Fibroblast of lung (primary cell): ENCODE measurements at places on chromosomes 1 and 21.
A peak's percentile ranks its signal among the peaks of the same experiment; 100 is the strongest.

DNA sequence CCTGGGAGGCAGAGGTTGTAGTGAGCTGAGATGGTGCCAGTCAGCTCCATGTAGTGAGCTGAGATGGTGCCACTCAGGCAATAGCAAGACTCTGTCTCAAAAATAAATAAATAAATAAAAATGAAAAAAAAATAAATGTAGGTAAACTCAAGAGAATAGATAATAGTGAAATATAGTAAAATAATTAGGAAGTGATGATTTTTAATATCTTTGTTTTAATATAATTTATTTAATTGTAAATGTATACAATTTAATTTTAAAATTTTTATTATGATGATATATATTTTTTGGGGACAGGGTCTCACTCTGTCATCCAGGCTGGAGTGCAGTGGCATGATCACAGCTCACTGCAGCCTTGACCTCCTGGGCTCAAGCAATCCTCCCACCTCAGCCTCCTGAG lies 19.6 kb upstream of the SERINC2 start:
- DNase-seq = no peak

DNA sequence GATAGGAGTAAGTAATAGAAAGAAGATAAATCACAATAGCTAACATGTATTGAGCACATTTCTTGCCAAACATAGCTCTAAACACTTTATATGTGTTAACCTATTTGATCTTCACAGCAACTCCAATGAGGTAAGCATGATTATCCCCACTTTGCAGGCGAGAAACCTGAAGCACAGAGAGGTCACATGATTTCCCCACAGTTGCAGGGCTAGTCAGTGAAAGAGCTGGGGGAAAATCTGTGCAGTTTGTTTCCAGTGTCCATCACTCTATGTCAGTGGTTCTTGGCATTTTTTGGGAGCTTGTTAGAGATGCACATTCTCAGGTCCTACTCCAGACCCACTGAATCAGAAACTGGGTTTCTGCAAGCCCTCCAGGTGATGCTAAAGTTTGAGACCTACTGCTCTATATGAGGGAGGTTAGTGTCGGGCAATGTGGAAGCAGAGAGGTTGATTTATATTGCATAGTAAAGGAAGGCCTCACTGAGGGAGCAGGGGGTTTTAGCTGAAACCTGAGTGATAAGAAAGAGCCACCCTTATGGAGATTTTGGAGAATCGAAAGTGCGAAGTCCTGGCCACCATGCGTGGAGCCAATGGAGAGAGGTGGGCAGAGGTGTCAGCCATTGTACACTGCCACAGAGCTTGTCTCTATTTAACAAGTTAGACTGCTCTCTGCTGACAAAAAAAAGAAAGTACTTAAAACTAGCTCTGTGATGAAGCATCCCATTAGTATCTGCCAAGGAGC lies 20.9 kb downstream of the MCOLN3 start:
- peak; percentile 24 for DNase-seq

- no peak for DNase-seq
Measured at GRCh38 chr1:2098839-2099785, 48.9 kb downstream of the PRKCZ start.

DNA sequence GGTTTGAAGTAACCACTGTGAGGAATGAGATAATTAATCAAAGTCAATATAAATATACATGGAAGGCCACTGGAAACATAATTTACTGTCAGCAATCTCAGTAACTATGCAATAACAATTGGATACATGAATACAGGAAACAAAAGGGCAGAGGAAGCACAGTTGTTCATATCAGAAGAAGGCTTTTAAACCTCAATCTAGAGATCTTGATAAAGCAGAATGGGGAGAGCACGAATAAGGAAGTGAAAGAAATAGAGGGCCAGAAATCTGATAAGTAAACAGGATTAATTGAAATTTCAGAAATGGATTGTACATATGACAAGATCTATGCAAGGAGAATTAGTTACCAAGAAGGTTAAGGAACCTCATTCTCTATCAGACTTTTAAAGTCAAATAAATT lies 93.0 kb downstream of the EVI5 start:
- no peak for DNase-seq

DNA sequence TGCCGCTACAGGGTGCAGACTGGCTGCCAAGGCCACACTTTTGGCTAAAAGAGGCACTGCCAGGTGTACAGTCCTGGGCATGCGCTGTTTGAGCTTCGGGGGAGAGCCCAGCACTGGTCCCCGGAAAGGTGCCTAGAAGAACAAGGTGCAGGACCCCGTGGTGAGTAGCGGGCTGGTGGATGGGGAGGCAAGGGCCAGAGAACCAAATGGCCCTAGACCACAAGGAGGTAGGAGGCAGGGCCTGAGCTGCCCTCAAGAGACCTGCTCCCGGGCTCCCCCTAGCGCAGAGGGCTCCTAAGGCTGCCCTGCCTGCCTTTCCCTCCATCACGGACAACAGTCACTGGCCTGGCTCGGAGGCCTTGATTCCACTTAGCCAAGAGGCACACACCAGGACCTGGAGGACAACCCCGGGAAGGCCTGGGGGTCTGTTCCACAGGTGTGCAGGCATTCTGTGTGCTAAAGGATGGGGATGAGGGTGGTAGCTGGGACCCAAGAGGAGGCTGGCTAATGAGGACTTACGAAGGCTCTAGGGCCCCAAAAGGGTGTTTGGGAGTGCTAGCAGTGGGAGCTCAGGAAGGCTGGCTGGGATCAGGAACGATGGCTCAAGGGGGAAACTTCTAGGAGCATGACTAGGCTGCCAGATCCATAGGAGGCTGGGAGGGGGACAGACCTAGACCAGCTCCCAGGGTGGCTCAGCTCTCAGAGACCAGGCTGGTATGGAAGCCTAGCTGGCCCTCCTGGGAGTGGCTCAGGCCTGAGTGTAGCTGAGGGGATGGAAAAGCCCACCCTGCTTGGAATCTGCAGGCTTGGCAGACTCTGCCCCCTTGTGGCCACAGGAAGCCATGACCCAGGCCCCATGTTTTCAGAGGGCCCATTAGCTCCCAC lies 742 bp downstream of the ARTN start:
- DNase-seq = peak; percentile 50

- DNase-seq = no peak
Measured at GRCh38 chr1:215555531-215555930, 11.6 kb upstream of the KCTD3 start.

DNA sequence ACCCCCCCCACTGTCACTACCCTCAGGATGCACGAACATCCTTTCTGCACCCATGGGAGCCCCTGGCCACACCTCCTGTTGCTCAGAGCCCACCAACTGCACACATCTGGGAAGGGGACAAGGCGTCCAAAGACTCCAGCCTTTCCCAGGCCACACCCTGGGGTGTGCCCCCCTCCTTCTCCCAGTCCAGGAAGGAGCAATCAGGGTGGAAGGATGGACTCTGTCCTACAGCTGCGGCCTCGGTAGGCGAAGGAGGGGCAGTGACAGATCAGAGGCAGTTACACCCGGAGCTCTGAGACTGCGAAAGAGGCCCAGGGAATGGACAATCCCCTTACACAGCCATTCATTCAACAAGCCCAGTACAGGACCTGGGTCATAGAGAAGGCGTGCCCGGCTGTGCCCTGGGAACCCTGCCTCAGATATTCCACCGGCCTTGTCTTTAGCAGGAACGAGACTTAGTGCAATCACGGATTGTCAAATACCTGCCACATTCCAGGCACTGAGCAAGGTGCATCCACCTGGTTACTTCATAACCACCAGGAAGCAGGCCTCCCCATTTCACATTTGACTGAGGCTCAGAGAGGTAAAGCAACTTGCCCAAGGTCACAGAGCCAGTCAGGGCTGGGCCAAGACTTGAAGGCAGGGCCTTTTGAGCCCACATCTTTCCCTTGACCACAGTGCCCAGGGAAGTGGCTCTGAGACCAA lies 9.4 kb downstream of the HSPG2 start:
- DNase-seq = peak; percentile 65

DNA sequence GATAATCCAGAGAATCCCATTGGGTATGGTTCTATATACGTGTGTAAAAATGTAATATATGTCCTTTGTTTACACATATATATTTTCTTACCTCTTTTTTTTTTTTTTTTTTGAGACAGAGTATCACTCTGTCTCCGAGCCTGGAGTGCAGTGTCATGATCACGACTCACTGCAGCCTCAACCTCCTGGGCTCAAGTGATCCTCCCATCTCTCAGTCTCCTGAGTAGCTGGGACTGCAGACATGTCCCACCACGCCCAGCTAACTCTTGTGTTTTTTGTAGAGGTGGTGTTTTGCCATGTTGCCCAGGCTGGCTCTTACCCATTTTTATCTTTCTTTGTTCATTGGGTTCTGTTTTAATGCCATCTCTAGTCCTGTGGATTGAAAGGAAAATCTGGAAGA lies 59.5 kb downstream of the ZBTB17 start:
- peak; percentile 23 for DNase-seq

DNA sequence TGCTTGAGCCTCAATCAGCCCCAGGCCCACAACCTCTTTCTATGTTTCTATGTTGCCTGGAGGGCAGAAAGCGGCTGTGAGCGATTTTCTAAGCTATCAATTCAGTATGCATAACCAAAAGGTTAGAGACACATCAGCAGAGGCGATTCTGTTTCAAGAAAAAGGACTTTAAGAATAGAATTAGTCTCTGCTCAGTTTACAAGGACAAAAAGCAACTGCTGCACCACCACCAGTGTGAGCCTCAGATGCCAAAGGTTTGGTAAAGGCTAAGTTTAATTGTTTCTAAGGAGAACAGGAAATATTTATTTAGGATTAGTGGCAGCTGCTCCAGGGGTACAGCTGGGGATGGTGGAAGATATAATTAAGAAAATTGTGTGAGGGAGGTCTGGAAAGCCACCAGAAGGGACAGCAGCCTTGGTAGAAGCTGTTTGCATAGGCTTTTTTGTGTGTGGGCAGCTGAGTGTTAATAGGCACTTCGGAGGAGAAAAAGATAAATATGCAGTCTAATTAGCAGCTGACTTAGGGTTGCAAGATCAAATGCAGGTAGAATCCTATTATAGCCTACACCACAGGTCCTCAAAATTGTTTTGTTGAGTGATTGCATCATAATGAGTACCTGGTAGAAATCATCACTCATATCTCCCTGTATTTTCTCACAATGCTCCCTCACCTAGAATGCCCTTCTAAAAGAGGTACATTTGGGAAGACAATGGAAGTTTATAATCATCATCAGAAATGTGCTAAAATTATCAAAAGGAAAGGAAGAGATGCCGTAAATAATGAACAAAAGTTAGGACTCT lies 35.8 kb downstream of the ZC3H11B start:
- no peak for DNase-seq

- no peak for DNase-seq
Measured at GRCh38 chr1:155137154-155137949, 1.7 kb downstream of the SLC50A1 start.

GRCh38 chr1:64877151-64877550 lies 89.2 kb downstream of the JAK1 start:
- no peak for DNase-seq

- peak; percentile 99 for DNase-seq
Measured at GRCh38 chr1:233113009-233113879, 162.8 kb downstream of the NTPCR start.

GRCh38 chr21:28489821-28490350 lies 502.8 kb downstream of the LTN1 start:
- no peak for DNase-seq

- no peak for DNase-seq
Measured at GRCh38 chr1:247008406-247008799, 546 bp upstream of the ZNF695 start.

GRCh38 chr1:230910755-230911117 lies 42.4 kb upstream of the C1orf198 start:
- no peak for DNase-seq

DNA sequence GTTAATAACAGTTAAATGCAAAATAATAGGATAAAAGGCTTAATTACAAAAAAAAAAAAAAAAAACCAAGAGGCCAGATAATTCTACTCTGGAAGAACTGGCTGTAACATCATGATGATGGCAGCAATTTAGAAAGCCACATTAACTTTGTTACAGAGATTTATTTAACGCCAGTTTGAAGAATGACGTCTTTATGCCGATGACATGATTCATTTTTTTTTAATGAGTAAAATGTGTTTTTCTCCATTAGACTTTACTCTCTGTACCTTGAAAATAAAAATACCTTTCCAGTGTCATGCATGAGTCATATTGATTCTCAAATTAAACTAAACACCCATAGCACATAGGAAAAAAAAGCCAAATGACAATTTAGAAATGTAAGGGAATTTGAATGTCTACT lies 226.1 kb downstream of the RGS7 start:
- DNase-seq = no peak

- DNase-seq = no peak
Measured at GRCh38 chr1:202010180-202011015, at the start of gene ELF3. TSS of gene ELF3 (plus strand) at chr1:202010587. CDS start at chr1:202011137, 550 bp downstream.

DNA sequence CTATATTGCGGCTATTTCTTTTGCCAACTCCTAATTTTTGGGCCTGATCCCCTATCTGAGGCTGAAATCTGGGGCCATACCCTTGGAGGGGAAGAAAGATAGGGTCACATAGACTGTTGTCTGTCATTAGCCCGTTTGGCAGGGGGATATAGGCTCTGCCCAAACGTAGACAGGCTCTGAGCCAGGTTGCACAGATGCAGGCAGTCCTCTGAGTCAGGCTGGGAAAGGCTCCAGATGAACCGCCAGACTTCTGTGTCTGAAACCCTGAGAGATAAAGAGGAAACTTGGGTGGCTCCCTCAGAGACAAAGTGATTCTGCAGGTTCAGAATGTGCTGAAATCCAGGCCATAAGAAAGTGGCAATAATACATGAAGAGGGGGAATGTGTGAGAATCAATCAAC lies 4.0 kb upstream of the CAP1 start:
- DNase-seq = peak; percentile 93

DNA sequence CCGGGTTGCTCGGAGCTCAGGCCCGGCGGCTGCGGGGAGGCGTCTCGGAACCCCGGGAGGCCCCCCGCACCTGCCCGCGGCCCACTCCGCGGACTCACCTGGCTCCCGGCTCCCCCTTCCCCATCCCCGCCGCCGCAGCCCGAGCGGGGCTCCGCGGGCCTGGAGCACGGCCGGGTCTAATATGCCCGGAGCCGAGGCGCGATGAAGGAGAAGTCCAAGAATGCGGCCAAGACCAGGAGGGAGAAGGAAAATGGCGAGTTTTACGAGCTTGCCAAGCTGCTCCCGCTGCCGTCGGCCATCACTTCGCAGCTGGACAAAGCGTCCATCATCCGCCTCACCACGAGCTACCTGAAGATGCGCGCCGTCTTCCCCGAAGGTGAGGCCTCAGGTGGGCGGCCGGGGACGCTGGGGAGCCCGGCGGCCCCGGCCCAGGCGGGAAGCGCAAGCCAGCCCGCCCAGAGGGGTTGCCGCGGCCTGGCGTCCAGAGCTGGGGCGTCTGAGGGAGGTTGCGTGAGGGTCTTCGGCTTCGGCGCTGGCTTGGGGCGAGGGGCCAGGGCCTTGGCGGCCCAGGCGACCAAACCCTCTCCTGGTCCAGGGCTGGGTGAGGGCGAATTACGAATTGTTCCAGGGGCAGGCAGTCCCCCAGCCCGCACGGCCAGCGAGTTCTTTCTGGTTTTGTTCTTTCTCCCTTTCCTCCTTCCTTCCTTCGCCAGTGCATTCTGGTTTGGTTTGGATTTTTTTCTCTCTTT lies 805 bp downstream of the SIM2 start:
- no peak for DNase-seq

- no peak for DNase-seq
Measured at GRCh38 chr1:214143006-214143992, 137.7 kb upstream of the SMYD2 start.
